ENCODE measurements at places on chromosomes 2 and 18. TPM values are rescaled to one million over a fixed set of nuclear protein-coding genes. Genes with fewer than 3 reads are reported as not detected.

The HOXD9 gene
- total RNA-seq = 2.3 TPM

The IMMT gene
- 54.4 TPM for total RNA-seq

The SOWAHC gene
- 15.2 TPM for total RNA-seq

The MRPL19 gene
- total RNA-seq = 139 TPM

DNA sequence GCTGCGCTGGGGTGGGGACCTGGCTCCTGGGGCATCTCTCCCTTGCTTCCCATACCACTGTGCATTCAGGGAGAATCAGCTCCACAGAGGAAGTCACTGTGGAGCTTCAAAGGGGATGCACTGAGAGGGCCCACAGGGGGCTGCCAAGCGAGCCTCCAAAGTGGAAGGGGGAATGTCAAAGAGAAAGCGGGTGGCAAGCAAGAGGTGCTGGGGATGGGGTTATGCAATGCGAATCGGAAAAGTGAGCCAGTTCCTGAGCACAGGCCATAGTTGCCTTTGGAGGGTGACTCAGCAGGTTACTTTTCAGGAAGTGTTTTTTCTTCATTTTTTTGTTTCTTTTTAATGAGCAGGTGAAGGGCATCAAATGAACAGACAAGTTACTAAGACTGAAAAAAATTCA, 17.6 kb downstream of the PMAIP1 start:
- no peak for DNase-seq

- DNase-seq = no peak
Observed at GRCh38 chr2:230915319-230915718, 9.7 kb downstream of the GPR55 start.

DNA sequence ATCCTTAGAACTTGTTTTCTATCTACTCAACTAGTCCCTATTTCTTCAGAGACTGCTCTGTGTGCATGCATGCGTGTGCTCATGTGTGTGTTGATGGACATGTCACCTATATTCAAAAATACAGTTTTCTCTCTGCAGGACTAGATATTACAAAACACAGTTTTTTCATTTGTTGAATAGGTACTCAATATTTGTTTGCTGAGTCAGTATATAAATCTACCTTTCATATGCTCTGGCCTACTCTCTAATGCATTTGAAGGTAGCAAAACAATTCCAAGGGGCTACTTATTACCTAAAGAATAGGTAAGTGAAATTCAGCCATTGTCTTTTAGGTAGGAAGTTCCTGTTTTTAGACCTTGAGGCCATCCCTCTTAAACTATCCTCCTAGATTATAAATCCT, 8.6 kb upstream of the UBE2E3 start:
- no peak for DNase-seq

GRCh38 chr18:10286580-10287150, 167.8 kb upstream of the APCDD1 start:
- DNase-seq = no peak

GRCh38 chr2:216216951-216217903, 108.1 kb downstream of the XRCC5 start:
- peak; percentile 55 for DNase-seq

- no peak for DNase-seq
Observed at GRCh38 chr18:65990944-65991708, 240.3 kb downstream of the CDH7 start.

DNA sequence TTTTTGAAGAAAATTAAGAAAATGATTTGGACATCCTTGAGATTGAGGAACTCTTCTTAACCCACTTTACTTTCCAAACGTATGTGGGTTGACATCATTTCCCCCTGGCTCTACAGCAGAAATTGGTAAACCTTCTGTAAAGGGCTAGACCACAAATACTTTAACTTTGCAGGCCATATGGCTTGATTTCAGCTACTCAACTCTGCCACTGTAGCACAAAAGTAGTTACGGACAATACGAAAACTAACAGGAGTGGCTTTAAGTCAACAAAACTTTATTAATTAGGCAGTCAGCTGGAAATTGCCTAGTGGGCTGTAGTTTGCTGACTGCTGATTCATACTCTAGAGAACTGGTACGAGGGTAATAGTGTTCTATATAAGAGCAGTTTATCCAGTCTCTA, 83.2 kb upstream of the DTNB start:
- no peak for DNase-seq

DNA sequence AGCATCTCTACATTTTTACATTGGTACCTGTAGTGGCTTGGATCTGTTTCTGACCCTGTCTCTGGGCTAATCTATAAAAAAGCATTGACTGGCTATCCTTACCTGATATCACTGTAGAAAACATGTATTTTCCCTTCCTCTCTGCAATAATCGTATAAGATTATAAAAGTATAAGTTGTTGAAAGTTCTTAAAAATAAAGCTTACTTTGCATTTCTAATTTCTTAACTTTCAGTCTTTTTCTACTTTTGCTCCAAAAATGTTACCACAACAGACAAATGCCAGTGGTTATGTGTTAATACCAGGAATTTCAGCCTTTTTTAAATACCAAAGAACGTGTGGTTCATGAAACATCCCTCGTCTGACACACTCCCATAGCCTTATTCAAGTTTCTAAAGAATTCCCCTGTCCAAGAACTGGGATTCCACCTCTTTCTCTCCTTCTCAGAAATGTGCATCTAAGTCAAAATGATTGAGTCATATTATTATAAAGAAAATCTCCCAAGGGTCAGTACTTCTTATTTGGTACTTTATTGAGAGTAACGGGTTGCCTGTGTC, 28.5 kb upstream of the ACKR3 start:
- DNase-seq = no peak

GRCh38 chr2:38267270-38267925, 109.7 kb downstream of the ATL2 start:
- DNase-seq = no peak

- DNase-seq = no peak
Observed at GRCh38 chr2:204046145-204046544, 109.6 kb downstream of the ICOS start.

- peak; percentile 85 for DNase-seq
Observed at GRCh38 chr18:50870138-50870845, 8.6 kb upstream of the ME2 start.

GRCh38 chr2:18084376-18084775, 205.9 kb downstream of the KCNS3 start:
- no peak for DNase-seq

DNA sequence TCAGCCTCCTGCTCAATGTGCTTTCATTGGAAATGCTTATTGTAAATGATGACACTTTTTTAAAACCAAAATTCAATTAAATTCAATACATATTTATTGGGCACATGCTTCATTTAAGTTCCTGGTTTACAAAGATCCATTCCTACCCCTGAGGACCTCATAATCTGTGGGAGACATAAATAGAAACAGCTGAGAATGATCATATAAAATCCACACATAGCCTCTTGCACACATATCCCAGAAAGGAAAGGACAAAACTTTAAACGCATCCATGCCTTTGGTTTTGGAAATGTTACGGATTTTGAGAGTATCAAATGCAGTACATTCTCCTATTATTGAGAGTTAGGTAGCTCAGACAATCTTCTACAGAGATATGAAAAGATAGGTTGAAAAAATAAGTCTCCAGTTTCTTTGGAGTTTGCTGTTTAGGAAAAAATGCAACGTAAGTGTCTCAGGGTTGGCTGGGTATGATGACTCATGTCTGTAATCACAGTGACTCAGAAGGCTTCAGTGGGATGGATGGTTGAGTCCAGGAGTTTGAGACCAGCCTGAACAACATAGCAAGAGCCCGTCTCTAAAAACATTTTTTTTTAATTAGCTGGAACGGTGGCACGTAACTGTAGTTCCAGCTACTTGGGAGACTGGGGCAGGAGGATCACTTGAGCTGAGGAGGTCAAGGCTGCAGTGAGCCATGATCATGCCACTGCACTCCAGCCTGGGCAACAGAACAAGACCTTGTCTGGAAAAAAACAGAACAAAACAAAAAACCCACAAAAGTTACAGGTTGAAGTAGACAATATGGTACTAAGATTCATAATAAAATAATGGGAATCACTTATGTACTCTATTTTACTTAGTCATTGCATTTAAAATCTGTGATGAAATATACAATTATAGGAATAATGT, 3.9 kb upstream of the PRELID3A start:
- peak; percentile 55 for DNase-seq

DNA sequence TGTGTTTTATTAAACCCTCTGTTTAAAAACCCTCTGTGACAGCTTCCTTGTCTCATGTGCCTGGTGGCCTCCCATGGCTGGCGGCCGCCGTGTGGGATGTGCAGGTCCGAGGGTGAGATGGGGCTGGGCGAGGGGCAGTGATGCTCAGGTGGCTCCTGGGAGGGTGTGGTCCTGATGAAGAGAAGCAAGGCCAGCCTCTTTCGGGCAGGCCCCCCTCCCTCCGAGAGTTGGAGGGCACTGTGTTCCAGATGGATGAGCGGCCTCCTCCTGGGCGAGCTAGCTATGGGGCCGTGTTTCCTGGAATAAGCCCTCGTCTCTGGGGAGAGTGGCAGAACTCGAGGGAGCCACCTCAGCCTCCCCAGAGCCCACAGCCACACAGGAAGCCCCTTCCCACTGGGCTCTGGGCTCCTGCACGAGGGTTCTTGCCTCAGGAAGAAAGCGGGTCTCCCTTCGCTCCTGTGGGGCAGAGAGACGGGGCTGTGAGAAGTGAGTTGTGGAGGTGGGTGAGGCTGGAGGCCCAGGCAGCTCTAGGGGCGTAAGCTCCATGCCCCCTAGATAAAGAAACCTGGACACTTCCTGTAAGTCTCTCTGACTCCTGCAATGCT, 72.1 kb downstream of the ASB1 start:
- DNase-seq = no peak

GRCh38 chr2:7193457-7193856, 276.2 kb downstream of the RNF144A start:
- no peak for DNase-seq

DNA sequence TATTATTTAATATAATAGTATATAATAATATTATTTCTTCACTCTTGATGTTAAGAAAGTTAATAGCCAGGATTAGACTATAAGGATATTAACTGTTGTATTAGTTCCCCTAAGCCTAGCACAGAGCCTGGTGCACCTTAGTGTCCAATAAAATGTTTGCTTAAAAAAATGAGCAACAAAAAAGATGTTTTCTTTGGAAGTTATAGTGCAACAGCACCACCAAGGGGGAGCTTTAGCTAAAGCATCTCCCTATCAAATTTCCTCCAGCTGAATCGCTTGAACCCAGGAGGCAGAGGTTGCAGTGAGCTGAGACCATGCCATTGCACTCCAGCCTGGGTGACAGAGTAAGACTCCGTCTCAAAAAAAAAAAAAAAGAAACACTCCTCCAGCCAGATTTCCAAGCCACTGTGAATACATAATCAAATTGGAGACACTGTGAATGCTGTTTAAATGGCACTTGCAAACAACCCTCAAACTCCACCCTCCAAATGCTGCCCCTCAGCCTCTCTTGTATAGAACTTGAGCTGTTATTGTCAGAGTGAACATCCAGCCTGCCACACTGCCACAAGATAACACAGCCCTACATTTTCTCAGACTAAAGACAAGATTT, 221.9 kb downstream of the DYM start:
- no peak for DNase-seq

DNA sequence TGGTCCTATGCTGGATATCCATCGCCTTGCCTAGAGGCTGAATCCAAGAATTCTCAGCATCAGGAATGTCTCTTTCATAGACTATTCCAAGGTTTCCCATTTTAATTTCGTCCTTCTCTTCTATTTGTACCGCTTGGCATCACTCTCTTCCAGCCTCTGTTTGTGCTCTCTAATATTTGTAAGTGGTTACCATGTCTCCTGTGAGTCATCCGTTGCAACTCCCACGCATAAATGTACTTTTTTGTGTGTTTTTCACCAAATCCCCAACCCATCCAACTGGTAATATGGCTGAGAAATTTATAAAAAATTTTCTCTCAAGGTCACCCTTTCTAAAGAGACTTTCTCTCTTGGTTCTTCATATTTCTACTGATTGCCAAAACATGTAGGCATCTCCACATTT, 21.8 kb downstream of the COLEC12 start:
- DNase-seq = no peak

GRCh38 chr2:112627060-112628040, 18.4 kb upstream of the SLC20A1 start:
- peak; percentile 91 for DNase-seq

DNA sequence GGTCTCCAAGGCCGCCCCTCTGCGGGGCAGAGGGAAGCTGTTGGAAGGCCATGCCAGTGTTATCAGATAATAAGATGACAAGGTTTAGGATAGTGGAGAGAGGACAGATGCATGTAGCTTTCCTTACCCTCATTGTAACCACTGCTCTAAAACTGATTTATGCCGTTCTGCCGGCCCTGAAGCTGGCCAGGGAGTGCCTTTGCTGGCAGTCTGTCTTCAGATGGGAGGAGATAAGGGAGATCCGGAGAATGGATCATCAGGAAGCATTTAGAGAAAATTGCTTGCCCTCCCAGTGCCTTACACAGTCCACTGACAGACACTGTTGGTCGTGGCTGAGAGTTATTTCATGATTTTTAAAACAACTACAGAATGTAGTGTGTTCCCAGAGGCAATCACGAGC, 35.4 kb upstream of the MYO3B start:
- DNase-seq = no peak

DNA sequence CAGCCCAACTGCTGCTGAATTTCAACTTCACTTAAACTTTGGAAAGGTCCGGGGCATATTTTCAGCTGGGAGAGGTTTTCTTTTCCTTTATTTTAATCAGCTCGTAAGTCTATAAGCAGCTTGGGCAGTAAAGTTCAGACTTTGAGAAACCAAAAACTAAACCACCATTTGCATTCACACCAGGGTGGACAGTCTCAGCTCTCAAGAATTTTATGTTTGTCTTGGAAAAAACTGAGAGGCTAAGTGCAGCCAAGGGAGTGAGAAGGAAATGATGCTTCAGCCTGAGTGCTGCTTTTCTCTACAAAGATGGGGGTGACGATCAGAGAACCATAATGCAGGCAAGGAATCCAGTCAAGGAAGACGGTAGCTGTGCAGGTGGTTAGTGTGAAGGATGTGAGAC, 30.2 kb downstream of the MCFD2 start:
- DNase-seq = no peak

GRCh38 chr2:223674998-223675609, 72.9 kb upstream of the SCG2 start:
- DNase-seq = peak; percentile 11

DNA sequence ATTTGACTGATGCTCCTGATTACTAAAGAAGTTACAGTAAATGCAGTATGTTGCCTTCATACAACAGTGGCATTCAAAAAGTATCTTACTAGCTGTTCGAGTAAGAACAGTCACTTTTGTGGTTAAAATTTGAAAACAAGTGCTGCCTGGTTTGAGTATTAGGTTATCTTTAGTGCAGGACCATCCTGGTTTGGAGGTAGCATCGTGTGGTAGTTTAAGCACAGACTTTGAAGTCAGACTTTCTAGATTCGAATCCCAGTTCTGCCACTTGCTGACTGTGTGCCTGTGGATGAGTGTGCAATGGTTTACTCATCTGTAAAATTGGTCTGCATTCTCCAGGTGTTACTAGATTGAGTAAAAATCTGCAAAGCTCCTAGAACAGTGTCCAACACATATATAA, 96.8 kb downstream of the SGPP2 start:
- DNase-seq = no peak

DNA sequence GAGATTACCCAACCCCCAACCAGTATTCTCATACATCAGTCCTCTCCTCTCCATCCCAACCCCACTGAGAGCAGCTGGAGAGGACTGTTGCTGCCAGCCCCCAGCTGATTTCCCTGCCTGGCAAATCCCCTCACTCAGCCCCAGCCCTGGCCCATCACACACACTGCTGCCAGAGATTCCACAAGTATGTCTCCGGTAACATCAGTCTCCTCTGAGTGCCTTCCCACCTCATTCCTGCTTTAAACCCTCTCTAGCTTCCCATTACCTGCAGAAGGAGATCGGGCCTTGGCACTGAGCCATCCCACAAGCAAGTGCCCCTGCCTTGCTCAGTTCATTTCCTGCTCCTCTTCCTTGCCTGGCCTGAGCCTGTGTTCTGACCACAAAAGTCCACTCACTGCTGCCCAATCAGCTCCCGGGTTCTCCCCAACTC, 50.6 kb upstream of the ZFP36L2 start:
- DNase-seq = no peak

All from MG63 (cell line).